ENCODE measurements at places on chromosomes 6 and 20.

GRCh38 chr6:27451660-27452390 is 21.1 kb downstream of the ZNF184 start:
- DNase-seq, result no peak

- no peak for DNase-seq
These were observed 4.1 kb downstream of the SPTLC3 start for GRCh38 chr20:13012886-13013285.

- no peak for DNase-seq
These were observed 107.0 kb upstream of the FOXO3 start for GRCh38 chr6:108453601-108454185.

- DNase-seq, result no peak
These were observed 96.3 kb downstream of the LYRM2 start for GRCh38 chr6:89542081-89542857.

DNA sequence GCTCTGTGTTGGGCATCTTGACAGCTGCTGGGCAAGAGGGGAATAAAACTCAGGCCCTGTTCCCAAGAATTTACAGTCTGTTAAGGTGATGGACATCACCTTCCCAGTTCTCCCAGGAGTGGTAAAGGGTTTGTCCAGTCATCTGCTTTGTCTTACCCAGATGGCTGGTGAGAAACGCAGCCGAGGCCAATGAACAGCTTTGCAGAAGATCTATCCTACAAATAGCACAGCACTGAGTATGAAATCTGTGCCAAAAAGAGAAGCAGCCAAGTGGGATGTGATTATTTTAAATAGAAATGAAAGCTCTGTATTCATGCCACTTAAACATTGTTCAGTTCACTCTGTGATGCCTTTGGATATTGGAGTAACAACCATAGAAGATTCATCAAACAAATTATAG is 132.7 kb upstream of the SLC22A16 start:
- no peak for DNase-seq

DNA sequence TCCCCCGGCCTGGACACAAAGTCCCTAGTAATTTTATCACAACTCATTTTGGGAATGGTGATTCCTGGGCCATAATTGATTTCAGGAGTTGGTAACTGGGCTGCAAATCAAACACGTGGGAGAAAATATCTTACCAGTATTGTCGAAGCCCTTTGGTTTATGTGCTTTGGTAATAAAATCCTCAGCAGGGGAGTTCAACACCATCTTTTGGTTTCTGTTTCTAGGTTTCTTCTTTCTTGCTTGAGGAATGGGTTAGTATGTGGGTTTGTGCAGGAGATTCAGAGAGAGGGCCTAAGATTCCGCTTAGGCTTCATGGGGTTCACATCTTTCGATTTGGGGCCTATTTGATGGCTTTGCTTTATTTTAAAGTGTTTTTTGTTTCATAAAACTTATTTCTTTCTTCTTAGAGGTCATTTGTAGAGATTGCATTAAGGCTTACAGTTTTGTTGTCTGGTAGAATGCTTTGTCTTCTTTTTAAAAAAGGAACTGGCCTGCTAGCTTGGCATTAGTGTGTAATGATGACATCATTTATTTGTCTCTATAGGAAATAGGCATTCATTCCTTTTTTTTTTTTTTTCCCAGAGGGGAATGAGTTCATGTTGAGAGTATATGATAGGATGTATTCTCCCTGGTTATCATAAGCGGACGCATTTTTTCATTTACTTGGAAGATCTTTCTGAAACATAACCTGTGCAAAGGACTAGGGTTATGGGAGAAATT is 45.8 kb downstream of the CYP24A1 start:
- DNase-seq, result no peak
